ENCODE measurements at places on chromosomes 2 and 18.

DNA sequence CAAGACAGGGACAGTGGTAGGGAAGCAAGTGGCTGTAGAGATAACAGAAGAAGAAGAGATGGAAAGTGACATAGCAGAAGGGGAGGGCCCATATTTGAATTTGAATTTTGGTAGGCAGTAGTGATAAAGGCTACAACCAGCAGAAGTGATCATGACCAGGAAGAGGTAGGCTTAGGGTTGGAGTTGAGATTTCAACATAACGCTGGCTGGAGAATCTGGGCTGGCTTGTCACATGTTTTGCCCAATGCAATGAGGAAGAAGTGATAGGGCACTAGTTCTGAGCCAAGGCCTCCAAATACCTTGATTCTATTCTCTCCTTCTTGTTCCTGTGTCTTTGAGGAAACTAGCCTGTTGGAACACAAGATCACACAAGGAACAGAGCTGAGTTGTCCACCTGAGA lies 69.4 kb downstream of the SCG2 start:
- DNase-seq: no peak

GRCh38 chr2:55780697-55781096 lies 87.1 kb upstream of the PNPT1 start:
- no peak for DNase-seq

DNA sequence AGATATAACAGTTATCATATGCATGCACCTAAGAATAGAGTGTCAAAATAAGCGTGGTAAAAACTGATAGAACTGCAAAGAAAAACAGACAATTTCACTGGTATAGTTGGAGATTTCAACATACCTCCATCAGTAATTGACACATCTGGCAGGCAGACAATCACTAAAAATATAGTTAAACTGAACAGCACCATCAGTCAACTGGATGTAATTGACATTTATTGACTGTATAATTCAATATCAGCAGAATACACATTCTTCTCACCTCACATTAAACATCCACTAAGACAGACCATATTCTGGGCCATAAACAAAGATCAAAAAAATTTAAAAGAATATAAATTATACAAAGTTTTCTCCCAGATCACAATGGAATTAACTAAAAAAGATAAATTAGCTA lies 378.5 kb upstream of the RGPD4 start:
- no peak for DNase-seq

DNA sequence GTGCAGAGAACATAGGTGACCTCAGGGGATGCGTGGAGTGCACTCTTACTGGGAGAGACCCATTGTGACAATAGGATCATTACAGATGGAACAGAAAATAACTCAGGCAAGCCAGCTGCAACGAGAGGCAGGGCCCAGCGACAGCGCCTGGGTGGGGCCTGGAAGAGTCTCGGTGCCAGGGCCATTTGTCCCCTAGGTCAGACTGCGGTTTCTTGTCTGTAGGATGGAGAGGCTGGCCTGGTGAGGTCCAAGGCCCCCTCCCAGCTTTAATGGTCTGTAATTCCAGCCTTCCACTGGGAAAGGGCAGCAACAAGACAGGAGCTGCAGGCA lies 208.6 kb upstream of the APCDD1 start:
- no peak for DNase-seq

GRCh38 chr2:111897630-111897923 lies 830 bp upstream of the MERTK start:
- no peak for DNase-seq

GRCh38 chr18:2961821-2962220 lies 51.1 kb downstream of the LPIN2 start:
- no peak for DNase-seq

GRCh38 chr18:28078298-28078697 lies 98.6 kb downstream of the CDH2 start:
- DNase-seq: no peak

DNA sequence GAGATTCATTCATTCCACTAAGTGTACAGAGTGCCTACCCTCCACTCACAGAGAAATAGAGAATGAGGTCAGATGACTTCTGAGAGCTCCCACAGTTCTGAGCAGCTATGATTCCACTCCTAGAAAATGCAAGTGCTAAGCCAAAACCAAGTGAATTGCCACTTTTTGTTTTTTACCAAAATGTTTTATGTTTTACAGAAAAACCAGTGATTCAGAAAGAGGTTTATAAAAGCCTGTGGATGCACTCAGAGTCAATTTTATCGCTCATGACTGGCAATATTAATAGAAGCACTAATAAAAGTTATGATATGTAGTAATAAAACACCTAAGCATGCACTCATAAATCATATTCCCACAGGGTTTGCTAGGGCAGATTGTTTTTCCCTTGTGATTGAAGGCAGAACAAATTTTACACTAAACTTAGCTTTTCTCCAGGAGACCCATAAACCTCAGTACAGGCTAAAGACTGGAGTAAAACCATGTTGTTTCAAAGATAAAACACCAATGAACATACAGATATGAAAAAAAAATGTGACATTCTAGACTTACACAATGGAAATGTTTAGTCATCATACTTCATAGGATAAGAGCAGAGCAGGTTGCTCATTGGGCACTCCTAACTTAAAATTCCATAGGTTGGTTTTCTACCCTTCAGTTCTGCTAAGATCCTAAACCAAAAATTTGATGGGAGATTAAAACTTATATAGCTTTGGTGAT lies 67.5 kb downstream of the PDK1 start:
- no peak for DNase-seq

GRCh38 chr2:225864394-225864793 lies 464.9 kb downstream of the NYAP2 start:
- DNase-seq: no peak

DNA sequence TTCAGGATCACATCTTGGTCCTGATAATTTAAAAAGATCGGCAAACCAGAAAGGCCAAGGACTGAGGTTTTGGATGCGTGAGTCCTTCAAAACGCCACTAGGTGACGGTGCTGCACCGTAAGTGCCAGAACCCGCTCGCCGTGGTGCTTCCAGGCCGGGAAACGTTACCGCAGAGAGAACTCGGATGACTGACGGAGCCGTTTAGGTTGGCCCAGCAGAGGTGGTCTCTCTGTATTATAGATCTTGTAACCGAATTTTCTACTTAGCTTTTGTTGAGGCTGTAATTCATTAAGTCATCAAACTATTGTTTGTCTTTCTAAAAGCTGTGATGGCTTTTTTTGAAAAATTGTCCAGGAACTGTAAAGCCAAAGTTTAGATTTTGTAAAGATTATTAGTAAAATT lies 39.8 kb upstream of the ADCYAP1 start:
- DNase-seq: peak; percentile 71

GRCh38 chr2:74812787-74813590 lies 20.9 kb upstream of the HK2 start:
- DNase-seq: no peak

GRCh38 chr2:12507295-12507694 lies 209.4 kb upstream of the TRIB2 start:
- no peak for DNase-seq

GRCh38 chr2:200255549-200255948 lies 50.9 kb upstream of the SPATS2L start:
- no peak for DNase-seq

DNA sequence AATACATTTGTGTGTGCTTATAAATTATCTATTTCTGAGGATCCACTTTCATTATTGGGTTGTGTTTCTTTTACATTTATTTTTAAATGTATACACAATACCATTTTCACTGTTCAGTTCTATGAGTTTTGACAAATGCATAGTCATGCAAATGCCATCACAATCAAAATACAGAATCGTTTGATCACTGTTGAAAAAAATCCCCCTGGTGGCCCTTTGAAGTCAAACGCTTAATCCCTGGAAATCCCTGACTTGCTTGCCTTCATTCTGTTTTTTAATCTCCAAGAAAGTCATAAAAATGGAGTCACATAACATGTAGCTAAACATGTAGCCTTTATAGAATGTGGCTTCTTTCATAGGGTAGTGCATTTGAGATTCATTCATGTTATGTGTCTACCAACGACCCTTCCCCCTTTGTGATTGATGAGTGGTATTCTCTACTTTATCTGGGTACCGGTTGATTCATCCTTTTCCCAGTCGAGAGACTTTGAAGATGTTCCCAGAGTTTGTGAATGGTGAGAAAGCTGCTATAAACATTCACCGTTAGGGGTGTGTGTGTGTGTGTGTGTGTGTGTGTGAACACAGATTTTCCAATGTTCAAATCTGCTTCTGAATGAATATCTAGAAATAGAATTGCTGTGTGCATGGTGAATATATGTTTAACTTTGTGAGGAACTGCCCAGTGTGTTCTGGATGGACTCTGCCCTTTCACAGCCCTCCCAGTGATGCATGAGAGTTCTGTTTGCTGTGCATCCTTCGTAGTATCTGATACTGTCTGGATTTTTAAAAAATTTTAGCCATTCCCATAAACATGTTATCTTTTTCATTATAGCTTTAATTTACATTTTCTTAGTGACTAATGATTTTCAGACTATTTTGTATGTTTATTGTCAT lies 173.6 kb downstream of the GALR1 start:
- DNase-seq: no peak

DNA sequence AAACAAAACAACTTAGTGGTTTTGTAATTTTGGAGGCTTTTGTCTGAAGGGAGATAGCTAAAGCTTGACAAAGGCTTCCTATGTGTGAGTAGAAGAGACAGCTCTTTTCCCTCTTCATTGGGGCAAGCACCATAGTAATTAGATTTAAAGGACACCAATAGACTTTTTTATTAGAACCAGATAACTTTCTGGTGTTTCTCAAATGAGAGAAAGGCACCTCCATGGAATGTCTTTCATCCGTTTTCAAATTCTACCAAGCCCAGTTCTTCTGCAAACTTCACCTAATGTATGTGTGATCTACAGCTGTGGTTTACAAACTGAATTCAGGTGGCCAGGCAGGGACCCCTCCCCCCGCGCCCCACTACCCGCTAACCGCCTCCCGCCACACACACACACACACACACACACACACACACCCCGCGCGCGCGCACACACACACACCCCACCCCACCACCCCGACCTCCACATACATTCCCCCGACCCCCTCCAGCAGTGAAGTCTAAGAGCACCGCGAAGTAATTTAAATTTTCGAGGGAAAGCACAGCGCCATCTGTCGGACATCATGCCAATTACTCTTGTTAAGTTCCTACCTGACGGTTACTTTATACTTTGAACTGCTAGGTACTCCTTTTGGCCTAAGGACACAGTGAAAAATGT lies 31.6 kb upstream of the PPP1R1C start:
- DNase-seq: no peak

- DNase-seq: no peak
Measured at GRCh38 chr2:207676827-207677354, 34.5 kb upstream of the CCNYL1 start.

- no peak for DNase-seq
Measured at GRCh38 chr18:54882318-54882717, 54.0 kb downstream of the RAB27B start.

GRCh38 chr18:78826631-78827030 lies 153.0 kb upstream of the SALL3 start:
- DNase-seq: no peak

- DNase-seq: peak; percentile 66
Measured at GRCh38 chr2:195318440-195319111, 338.4 kb upstream of the SLC39A10 start.

- DNase-seq: no peak
Measured at GRCh38 chr2:7618031-7618430, 700.8 kb downstream of the RNF144A start.

- DNase-seq: no peak
Measured at GRCh38 chr2:78940998-78941397, 84.5 kb upstream of the REG3G start.

GRCh38 chr18:46899274-46899948 lies 17.9 kb downstream of the PIAS2 start:
- DNase-seq: no peak

DNA sequence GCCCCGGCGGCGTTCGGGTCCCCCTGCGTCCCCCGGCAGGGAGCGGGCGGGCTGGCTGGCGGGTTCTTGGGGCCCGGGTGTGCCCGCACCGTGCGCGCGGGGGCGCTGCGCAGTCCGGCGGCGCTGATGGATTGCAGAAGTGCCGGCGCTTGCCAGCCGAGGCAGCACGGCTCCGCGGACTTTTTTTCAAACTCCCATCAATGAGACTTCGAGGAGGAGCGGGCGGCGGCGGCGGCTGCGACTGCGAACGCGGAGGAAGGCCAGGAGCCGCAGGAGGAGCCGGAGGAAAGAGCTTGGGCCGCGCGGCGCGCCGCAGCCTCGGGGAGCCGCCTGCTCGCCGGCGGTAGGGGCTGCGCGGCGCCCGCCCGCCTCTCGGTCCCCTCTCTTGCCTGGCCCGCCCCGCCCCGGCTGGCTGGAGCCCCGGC lies at the start of gene GLI2:
Gene GLI2 (plus strand): TSS at position 123 of the 425 bp plus-strand sequence. CDS start 61,453 bp downstream, outside the sequence.
- peak; percentile 48 for DNase-seq

DNA sequence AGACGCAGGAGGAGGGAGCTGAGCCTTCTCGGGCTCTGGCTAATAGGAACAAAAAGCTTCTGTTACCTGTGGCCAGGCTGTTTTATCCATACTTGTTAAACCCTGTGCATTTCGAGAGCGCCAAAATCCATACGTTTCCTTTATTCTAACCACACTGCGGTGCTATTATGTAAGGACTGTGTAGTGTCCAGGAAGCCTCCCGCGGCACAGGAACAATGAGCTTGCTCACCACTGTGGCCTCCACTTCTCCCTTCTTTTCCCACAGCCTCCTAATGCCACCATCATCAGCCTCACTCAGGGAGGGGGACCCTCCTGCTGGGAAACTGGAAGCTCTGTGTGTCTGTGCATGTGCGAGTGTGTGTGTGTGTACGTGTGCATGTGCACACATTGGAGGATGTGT lies 268.5 kb downstream of the HAUS1 start:
- DNase-seq: no peak

DNA sequence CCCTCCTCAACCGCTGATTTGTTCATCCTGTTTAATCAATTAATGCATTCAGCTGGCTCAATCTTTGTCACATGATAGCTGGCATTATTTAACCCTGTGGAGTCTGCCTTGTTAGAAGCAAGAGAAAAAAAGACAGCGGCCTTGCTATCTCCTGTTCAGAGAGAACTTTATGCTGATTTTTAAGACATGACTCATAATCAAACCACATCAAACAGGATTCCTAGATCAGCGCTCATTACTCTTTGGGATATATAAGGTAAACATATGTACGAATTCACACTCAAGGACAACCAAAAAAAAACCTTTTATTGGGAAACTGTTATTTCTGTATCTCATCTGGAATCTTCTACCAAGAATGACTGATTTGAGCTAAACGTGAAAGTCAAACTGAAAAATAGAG lies 195.1 kb downstream of the C1D start:
- no peak for DNase-seq

- DNase-seq: no peak
Measured at GRCh38 chr2:69279211-69279610, 107.8 kb downstream of the GFPT1 start.

DNA sequence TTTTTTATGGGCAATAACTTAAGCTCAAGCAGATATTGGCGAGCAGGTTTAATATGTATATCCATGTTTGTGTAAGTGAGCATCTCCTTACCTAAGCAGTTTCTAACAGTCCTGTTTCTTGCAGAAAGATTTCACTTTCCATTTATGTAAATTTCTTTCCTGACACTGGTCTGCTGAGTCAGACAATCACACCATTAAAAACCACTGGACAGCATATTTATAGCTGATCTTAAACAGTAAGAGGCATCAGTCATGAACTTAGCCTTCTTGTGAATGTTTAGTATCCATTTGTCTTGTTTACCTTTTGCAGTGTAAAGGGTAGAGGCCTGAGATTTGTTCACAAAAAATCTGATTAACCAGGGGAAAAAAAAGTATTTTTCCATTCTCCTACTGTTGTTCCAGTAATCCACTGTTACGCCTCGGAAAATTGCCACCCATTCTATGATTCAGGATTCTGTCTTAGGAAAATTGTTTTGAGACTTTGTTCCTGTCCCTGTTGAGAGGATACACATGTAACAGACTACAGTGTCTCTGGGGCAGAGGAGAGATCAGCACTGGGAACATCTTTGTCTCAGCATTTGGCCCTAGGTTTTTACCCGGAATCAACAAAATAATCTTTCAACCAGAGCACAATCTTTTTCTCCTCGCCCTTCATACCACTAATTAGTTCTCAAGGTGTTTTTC lies 521.0 kb upstream of the NRP2 start:
- no peak for DNase-seq
